ENCODE measurements at places on chromosomes 7 and 10.

- no peak for DNase-seq
Measured at GRCh38 chr10:95233377-95234034, 39.5 kb downstream of the ACSM6 start.

DNA sequence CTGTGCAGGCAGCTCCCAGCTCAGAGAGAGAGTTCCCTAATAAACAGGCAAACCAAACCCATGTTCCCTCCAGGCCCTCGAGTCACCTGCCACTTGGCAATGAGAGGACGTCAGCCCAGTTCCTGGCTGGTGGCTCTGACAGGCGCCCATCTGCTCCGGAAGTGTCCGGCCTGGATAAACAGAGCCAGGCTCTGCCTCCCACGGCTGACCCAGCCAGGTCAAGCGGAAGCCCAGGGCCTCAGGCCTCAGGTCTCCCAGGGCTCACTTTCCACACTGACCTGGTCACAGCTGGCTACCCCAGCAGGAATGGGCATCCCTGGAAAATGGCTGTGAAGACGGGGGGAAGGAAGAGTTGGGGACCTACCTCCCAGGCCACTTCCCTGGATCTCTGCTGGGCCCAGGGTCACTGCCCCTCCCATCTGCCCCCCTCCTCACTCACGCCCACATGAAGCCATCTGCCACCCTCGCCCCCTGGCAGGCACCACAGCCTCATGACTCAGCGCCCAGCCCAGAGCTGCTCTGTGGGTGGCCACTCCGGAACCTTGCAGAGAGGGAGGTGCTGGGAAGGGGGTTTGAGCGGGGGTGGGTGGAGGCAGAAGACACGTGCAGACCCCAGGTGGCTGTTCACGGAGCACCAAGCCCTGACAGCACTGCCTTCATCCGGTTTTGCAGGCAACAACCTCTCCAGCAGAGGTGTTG lies 37.4 kb upstream of the DUSP5 start:
- DNase-seq: peak; percentile 92

DNA sequence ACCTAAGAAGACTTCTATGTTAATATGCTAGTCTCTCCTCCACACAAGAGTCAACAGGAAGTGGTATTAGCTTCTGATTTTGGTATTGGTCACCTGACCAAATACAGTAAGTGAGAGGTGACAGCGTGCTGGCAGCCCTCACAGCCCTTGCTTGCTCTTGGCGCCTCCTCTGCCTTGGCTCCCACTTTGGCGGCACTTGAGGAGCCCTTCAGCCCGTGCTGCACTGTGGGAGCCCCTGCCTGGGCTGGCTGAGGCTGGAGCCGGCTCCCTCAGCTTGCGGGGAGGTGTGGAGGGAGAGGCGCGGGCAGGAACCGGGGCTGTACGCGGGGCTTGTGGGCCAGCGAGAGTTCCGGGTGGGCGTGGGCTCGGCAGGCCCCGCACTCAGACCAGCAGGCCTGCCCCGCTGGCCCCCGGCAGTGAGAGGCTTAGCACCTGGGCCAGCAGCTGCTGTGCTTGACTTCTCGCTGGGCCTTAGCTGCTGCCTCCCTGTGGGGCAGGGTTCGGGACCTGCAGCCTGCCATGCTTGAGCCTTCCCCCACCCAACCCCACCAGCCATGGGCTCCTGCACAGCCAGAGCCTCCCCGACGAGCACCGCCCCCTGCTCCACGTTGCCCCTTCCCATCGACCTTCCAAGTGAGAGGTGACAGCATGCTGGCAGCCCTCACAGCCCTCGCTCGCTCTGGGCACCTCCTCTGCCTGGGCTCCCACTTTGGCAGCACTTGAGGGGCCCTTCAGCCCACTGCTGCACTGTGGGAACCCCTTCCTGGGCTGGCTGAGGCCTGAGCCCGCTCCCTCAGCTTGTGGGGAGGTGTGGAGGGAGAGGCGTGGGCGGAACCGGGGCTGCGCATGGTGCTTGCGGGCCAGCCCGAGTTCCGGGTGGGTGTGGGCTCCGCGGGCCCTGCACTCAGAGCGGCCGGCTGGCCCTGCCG lies 4.2 kb upstream of the ACSL5 start:
- no peak for DNase-seq

DNA sequence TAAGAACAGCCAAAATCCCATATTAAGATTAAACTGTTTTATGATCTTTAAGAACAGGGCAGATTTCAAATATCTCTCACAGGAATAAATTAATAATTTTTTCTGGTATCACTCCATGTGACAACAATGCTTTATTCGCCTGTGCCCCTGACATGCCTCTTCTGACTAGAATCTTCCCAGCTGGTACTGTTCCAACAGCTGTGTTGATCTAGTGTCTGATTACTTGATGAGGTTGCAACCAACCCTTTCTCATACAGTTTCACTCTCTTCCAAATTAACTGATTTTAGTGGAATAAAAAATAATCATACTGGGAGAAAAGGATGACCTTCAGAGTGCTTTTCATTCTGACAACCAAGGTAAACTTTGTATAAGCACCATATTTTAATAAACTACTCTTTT lies 151.9 kb downstream of the CHRM2 start:
- DNase-seq: no peak

DNA sequence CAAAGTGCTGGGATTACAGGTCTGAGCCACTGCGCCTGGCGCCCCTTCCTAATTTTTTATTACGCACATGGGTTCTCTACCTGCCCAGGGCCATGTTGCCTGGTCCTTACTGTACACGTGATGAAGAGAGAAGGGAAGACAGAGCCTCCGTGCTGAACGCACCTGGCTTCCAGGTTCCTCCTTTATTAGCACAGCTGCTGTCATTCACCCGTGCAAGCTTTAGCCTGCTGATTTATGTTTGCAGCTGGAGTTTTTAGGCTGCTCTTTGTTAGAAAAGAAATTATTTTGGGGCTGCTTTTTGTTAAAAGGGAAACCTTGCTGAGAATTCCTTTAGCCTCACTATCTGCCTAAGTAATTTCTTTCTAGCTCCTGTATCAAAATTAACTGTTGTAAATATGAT lies 417.0 kb downstream of the CALN1 start:
- no peak for DNase-seq

DNA sequence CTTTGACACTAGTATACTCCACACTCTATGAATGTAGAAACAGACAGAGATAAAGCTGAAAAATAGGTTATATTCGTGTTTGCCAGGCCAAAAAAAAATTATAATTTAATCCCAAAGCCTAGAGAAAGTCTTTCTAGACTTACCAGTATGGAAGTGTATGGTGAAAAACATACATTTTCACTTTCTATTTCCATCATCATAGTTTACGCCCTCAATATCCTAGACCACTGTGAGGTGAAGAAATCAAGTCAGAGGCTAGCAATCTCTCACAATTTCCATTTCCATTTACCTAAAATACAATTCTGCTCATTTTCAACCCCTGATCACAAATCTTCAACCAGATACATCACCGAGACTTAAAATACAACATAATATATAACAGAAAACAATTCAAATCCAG lies 16.2 kb downstream of the GPR22 start:
- DNase-seq: no peak

DNA sequence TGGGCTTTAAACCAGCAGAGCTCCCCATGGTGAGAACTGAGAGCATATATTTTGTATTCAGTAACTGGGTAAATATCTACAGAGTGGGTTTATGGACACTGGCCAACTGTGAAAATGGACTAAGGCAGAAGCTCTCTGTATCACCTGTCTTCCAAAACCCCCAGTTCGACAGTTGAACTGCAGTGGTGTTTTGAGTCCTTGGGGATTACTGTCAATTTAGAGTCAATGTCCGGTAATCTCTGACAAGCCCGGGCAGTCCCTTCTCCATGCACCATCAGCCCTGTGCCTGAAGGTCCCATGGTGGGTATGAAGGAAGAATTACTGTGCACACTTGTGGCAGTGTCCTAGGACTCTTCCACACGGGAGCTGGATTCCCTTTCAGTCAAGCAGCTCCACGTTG lies 235.0 kb downstream of the CCSER2 start:
- DNase-seq: no peak

- DNase-seq: no peak
Measured at GRCh38 chr10:3009341-3009740, 58.0 kb upstream of the PFKP start.
